ENCODE measurements at places on chromosomes 1 and 21. TPM values are rescaled to one million over a fixed set of nuclear protein-coding genes. Genes with fewer than 3 reads are reported as not detected.
A peak's percentile ranks its signal among the peaks of the same experiment; 100 is the strongest.

INSRR gene
- 0.43 TPM for polyA plus RNA-seq

CRP gene
- polyA plus RNA-seq: 1.3 TPM

DISP3 gene
- 0.82 TPM for polyA plus RNA-seq

RNU1-1 gene
- polyA plus RNA-seq: not detected

LBR gene
- 71.1 TPM for polyA plus RNA-seq

KCNJ9 gene
- polyA plus RNA-seq: 0.09 TPM

CACHD1 gene
- 12.9 TPM for polyA plus RNA-seq

UQCRH gene
- polyA plus RNA-seq: 507 TPM

- no peaks in the 10 kb centered on the region for H3K4me1 ChIP-seq
- H3K27ac ChIP-seq: no peak overlapping the region
- H3K36me3 ChIP-seq: no peaks in the 10 kb centered on the region
Observed at GRCh38 chr21:28338701-28339305, 653.9 kb downstream of the LTN1 start.

DNA sequence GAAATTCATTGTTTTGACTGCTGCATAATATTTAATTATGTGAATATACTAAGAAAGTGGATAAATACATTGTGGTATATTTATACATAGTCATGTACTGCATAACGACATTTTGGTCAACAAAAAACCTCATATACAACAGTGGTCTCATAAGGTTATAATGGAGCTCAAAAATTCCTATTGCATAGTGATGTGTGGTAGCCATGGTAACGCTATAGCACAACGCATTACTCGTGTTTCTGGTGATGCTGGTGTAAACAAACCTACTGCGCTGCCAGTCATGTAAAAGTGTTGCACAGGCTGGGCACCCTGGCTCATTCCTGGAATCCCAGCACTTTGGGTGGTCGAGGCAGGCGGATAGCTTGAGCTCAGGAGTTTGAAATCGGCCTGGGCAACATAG lies 52.6 kb upstream of the NHLH2 start:
- H3K27me3 ChIP-seq: no peaks in the 10 kb centered on the region
- no peaks in the 10 kb centered on the region for H3K36me3 ChIP-seq
- no peak overlapping the region for H3K4me3 ChIP-seq
- no peak for DNase-seq

DNA sequence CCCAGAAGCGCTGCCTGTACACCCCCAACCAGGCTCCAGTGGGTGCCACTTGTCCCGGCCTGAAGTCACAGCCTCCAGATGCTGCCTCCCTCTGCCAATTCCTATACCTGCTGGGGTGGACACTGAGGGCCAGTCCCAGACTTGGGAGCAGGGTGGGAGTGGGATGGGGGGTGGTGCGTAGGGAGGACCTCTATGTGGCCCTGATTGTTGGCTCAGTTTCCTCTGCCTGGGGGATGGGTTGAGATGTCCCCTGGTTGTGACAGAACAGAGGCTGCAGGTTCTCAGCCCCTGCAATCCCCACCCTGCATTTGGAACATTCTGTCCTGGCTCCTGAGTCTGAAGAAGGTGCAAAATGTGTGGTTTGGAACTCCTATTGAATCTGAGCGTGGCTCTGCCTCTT lies 27.2 kb downstream of the RAB7B start:
- no peaks in the 10 kb centered on the region for H3K27me3 ChIP-seq
- H3K27ac ChIP-seq: no peak overlapping the region
- no peak overlapping the region for H3K4me3 ChIP-seq
- H3K4me1 ChIP-seq: no peaks in the 10 kb centered on the region
- no peak for DNase-seq

DNA sequence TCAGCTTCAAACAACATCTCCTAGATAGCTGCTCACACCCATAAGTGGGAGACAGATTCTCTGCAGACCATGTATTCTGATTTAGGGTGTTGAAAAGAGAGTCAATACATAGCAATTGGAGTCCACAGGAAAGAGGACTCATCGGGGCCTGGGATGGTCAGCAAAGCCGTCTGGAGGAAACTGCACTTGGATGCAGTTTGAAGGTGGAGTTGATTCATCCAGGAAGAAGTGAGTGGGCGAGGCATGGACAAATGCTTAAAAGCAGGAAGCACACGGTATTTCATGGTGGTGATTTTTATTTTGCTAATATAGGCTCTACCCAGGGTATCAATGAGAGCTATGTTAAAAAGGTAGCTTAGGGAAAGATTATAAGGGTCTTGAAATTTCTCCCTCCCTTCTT lies 36.8 kb upstream of the DIRAS3 start:
- H3K4me1 ChIP-seq: no peaks in the 10 kb centered on the region
- no peak overlapping the region for H3K4me3 ChIP-seq
- no peak for DNase-seq
- no peaks in the 10 kb centered on the region for H3K27me3 ChIP-seq

DNA sequence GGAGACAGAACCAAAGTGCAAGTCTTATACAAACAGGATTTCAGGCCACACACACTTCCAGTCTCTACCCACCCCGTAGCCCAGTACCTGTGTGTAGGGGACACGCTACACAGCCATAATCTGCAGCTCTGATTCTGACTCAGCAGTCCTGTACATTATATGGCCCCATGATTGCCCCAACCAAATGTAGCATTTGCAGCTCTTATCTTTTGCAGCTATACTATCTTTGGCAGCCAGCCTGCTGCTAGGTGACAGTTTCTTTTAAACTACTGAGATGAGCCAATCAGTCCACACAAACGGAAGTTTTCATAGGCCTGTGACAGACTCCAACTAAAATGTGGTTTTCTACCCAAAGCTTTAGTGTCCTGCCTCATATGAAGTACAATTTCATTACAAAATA lies 259.6 kb upstream of the ST6GALNAC5 start:
- H3K4me1 ChIP-seq: no peaks in the 10 kb centered on the region
- H3K27ac ChIP-seq: no peak overlapping the region
- no peaks in the 10 kb centered on the region for H3K27me3 ChIP-seq
- no peaks in the 10 kb centered on the region for H3K36me3 ChIP-seq

GRCh38 chr1:38690790-38691449 lies 168.7 kb downstream of the RRAGC start:
- no peak overlapping the region for H3K27ac ChIP-seq
- no peaks in the 10 kb centered on the region for H3K27me3 ChIP-seq
- no peaks in the 10 kb centered on the region for H3K36me3 ChIP-seq
- no peak for DNase-seq

DNA sequence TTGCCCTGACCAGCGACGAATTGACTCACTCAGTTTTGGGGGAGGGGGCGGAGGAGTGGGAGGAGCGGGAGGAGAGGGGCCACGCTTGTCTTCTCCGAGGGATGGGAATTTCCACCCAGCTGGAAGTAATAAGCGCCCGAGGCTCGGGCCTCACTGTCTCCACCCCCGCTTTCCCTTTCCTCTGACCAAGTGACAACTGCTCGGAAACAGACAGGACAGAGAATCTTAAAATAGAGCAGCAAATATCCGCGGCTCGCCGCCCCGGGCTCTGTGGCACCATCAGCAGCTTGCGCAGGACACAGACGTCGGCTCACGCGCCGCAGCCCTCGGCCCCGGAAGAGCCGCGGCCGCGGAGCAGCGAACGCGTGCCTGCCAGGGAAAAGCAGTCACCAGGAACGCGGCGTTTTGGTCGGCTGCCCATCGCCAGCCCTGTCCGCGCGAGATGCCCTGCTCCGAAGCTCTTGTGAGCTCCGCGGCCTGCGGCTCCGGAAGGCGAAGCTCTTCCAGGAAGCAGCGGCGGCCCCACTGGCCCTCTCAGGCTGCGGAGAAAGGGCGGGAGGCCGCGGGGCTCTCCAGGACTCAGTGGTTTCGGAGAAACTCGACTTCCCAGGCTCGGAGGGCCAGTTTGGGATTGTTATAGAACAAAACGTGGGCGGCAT lies 10.7 kb upstream of the RGS16 start:
- peak overlapping the region; percentile 82 for H3K27ac ChIP-seq
- DNase-seq: no peak
- H3K27me3 ChIP-seq: peaks cover 90% of the 10 kb centered on the region
- H3K36me3 ChIP-seq: no peaks in the 10 kb centered on the region

GRCh38 chr21:45299026-45299863 lies 11.6 kb upstream of the POFUT2 start:
- no peaks in the 10 kb centered on the region for H3K36me3 ChIP-seq
- no peak for DNase-seq
- H3K4me3 ChIP-seq: no peak overlapping the region
- peaks cover 3% of the 10 kb centered on the region for H3K27me3 ChIP-seq
- H3K27ac ChIP-seq: no peak overlapping the region
- H3K4me1 ChIP-seq: no peaks in the 10 kb centered on the region

DNA sequence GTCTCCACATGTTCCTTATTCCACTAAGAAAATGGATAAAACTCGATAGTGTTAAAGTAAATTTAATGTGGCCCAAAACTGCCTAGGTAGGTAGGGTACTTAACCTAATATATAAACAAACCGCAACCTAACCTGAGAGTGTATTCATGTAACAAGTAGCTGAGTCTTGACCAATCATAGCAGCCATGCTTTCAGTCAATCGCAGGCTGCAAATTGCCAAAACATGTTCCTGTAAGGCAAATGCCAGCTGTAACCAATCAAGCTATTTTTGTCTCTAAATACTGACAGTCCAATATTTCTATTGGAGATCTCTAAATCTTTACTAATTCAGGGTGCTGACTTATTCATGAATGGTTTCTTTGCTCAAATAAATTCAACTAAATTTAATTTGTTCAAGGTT lies 3.1 kb upstream of the HMGCS2 start:
- H3K4me1 ChIP-seq: no peaks in the 10 kb centered on the region
- no peak overlapping the region for H3K27ac ChIP-seq
- no peaks in the 10 kb centered on the region for H3K27me3 ChIP-seq
- no peaks in the 10 kb centered on the region for H3K36me3 ChIP-seq
- no peak for DNase-seq
- no peak overlapping the region for H3K4me3 ChIP-seq

Data from thymus (tissue), 14 donors.